CD4-positive, alpha-beta T cell treated with Interleukin-2 at 100 ng/mL for 4 hours (primary cell): ENCODE measurements at places on chromosomes 1 and 21.

DNA sequence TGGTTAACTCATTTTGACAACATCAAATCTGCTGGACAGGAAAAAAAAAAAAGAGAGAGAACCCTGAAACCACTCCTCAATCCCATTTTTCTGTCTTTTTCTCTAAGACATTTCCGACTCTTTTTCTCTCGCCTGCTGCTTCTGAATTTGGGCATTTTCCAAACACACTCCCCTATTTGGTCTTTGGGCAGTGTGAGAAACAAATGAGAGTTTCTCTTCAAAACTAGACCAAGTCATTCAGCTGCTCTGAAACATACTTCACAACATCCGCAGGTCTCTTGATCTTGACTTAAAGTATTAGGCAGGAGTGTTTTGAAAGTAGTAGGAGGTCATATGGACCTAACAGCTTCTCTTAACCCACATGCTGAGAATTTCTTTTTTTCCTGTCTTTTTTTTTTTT lies 364.8 kb upstream of the ESRRG start:
- DNase-seq, result no peak

GRCh38 chr1:159005161-159005560 lies 4.5 kb upstream of the IFI16 start:
- no peak for DNase-seq

DNA sequence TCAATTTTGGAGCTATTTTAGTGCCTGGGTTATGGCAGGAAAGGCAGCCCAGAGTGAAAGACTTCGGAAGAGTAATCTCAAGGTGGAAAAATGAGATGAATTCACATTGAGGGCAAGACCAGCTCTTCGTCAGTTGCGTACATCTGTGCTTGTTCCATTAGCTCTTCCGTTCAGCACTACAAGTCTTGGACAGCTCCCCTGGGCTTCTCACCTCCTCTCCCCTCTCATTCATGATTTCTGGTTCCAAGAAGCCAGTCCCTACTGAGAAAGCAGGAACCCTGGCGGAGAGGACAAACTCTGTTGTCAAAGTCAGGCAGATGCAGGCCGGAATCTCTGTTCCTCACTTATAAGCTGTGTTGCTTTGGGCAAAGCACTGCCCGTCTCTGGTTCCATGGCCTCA lies 76.5 kb downstream of the ACTL8 start:
- no peak for DNase-seq

- DNase-seq, result no peak
Observed at GRCh38 chr1:108121358-108122143, 78.6 kb downstream of the SLC25A24 start.
